ENCODE measurements at places on chromosomes 13 and 19.
A peak's percentile ranks its signal among the peaks of the same experiment; 100 is the strongest.

- DNase-seq, result no peak
Observed at GRCh38 chr13:30466841-30467252, 1.1 kb upstream of the HMGB1 start.

- DNase-seq, result no peak
Observed at GRCh38 chr13:43057653-43058317, 34.4 kb downstream of the DNAJC15 start.

- no peak for DNase-seq
Observed at GRCh38 chr13:106804991-106805390, 237.1 kb upstream of the ARGLU1 start.

DNA sequence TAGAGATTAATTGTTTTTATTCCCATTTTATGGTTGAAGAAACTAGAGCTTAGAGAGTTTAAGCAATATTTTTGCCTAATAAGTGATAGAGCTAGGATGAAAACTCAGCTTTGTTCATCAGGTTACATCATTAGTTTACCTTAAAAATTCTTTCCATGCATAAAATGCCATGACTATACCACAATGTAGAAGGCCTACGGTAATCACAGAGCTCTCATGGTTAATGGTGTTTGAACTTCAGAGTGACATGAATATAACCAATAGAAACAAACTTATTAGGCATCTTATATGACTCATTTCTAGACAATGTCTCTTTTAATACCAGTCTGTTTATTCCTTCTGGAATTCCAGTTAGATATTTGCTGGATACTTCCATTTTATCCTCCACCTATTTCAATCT is 78.5 kb downstream of the FGF9 start:
- no peak for DNase-seq

GRCh38 chr19:12723641-12724426 is at the start of gene TNPO2:
Gene TNPO2 (minus strand): TSS chr19:12723932. CDS start chr19:12720977, 2,955 bp downstream.
- peak; percentile 5 for DNase-seq

- DNase-seq, result no peak
Observed at GRCh38 chr19:42068756-42069571, 1.0 kb downstream of the GRIK5 start.

DNA sequence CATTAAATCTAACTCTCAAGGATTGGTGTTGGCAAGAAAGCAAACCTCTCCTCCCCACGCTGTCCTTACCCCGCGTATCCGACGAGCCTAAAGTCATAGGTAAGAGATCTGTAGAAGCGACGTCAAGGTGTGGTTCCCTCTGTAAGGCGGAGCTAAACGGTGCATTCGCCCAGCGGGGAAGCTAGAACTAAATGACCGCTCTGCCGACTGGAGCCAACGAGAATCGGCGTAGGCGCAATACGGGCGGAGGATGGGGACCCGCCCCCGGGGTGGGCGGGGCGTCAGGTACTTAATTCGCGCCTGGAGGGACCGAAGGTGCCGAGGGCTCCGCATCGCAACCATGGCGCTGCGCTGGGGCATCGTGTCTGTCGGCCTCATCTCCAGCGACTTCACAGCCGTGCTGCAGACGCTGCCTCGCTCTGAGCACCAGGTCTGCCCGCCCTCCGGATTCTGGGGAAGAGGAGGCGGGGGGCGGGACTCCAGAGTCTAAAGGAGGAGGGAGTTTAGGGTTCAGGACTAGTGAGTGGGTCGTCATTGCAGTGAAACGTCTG is at the start of gene DHDH:
TSS of gene DHDH (plus strand) at position 318 of the 551 bp plus-strand sequence. CDS start at position 341, 23 bp downstream.
- DNase-seq, result peak; percentile 19

- no peak for DNase-seq
Observed at GRCh38 chr13:47672245-47673008, 328.6 kb downstream of the SUCLA2 start.

DNA sequence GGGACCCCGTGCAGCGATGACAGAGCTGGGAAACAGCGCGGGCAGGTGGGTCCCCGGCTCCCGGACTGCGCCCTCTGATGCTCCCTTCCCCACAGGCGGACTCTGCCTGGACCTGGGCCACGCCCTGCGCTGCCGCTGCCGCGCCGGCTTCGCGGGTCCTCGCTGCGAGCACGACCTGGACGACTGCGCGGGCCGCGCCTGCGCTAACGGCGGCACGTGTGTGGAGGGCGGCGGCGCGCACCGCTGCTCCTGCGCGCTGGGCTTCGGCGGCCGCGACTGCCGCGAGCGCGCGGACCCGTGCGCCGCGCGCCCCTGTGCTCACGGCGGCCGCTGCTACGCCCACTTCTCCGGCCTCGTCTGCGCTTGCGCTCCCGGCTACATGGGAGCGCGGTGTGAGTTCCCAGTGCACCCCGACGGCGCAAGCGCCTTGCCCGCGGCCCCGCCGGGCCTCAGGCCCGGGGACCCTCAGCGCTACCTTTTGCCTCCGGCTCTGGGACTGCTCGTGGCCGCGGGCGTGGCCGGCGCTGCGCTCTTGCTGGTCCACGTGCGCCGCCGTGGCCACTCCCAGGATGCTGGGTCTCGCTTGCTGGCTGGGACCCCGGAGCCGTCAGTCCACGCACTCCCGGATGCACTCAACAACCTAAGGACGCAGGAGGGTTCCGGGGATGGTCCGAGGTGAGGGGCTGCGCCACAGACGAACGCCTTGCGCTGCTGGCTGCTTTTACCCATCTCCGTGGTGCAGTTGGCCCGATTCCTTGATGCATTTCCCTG is 7.8 kb upstream of the SELENOV start:
- peak; percentile 39 for DNase-seq

DNA sequence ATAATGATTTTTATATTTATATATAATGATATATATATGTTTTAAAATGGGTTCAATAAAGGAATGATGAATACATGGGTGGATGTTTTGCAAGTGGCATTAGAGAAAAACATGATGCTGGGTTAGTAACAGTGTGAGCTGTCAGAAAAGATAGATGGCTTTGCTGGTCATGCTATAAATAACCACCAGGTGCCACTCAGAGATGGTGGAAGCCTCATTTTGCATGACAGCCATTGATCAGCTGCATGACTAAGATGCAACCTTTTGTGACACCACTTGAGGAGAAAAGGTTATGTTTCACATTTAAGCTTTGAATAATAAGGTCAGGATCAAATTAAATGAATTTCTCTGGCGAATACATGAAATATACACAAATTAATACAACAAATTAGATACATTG is 737.7 kb downstream of the PCDH9 start:
- DNase-seq, result no peak

- no peak for DNase-seq
Observed at GRCh38 chr13:111920306-111920931, 146.5 kb upstream of the SOX1 start.

DNA sequence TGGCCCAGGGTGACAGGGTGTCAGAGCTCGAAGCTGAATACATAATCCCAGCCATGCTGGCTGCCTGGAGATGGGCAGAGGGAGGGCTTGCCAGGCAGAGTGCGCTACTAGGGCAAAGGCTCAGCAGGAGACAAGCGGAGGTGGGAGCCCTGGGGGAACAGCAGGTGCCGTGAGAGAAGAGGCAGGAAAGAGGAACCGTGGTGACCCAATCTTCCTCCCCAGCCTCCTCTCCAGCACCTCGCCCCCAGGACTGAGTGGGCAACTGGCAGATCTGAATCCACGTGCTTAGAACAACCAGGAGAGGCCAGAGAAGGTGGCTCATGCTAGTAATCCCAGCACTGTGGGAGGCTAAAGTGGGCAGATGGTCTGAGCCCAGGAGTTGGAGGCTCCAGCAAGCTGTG is 11.0 kb upstream of the CCL25 start:
- DNase-seq, result no peak

- DNase-seq, result no peak
Observed at GRCh38 chr13:33633701-33634545, 184.0 kb upstream of the RFC3 start.

GRCh38 chr19:33795370-33796163 is 1.1 kb upstream of the KCTD15 start:
- no peak for DNase-seq

DNA sequence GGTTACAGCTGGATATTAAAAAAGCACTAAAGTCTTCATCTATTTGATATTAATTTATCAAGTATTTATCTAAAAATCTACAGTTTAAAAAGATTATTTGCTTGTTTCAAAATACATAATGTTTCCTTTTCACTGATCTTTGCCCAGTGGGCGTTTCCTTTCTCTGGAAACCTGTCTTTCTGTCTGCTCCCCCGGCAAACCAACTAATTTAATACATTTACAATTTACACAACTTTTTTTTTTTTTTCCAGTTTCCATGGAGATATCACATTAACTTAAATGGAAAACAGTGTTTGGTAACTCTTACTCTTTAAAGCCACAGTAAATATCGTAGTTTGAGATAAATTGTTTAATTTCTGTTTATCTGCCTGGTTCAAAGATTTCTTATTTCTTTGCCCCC is 5.3 kb downstream of the GPC6 start:
- DNase-seq, result no peak

- DNase-seq, result no peak
Observed at GRCh38 chr19:15245370-15246197, 13.3 kb upstream of the EPHX3 start.

GRCh38 chr13:38824342-38824741 is 137.5 kb downstream of the FREM2 start:
- no peak for DNase-seq

- DNase-seq, result no peak
Observed at GRCh38 chr19:14432791-14433553, at the start of gene PKN1. Gene PKN1 (plus strand): TSS chr19:14433306. CDS start chr19:14433522, 216 bp downstream.

DNA sequence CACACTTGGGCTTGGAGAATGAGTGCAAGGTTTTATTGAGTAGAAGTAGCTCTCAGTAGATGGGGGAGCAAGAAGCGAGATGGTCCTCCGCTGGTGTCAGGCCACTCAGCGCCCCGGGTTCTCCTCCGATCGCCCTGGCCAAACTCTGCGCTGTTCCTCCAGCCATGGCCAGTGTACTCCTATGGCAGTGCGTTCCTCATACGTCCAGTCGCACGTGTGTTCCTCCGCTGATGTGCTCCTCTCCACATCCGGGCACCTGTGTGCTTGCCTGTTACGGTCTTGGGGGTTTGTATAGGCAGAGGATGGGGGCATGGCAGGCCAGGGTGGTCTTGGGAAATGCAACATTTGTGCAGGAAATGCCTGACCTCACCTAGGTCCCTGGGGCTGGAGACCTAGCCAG is 1899.4 kb downstream of the PCDH9 start:
- no peak for DNase-seq

Data from substantia nigra (tissue), 51 donors.